AG09309 (cell line): ENCODE measurements at places on chromosomes 2 and 18.

DNA sequence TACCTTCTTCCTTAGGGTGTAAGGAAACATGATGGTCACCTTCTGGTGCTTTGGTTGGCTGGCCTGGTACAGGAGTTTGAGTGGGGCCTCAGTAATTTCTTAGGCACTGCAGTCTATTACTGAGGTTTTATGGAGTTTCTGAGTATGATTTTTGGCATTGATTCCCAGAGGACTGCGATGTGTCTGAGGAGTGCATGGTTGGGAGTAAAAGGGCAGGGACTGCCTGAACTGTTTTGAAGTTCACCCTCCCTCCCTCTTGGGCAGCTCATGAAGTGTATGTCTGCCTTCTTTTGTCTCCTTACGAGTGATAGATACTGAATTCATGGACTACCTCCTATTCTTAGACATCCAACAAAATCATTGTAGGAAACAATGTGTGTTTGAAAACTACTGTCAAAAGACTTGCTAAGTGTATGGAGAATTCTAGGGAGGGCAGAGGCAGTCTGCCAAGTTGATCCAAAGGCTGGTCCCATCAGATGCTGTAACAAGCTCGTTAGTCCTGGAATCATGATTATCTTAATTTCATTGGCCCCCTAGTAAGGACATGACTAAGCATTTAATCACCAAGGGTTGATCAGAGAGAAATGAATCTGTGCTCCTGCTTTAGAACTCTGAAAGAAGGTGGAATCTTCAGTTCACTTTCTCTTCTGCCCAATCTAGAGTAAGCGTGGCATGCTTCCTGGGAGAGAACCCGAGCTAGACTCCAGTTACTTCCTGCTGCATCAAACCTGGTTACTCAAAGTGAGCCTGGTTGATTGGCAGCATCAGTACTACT is 26.5 kb downstream of the LYPD6B start:
- peak; percentile 51 for DNase-seq

GRCh38 chr18:58451115-58451971 is 177.5 kb downstream of the ALPK2 start:
- DNase-seq = no peak

- no peak for DNase-seq
Observed at GRCh38 chr2:11669454-11670291, at the start of gene NTSR2. Gene NTSR2 (minus strand): TSS chr2:11670195. CDS start chr2:11670129, 66 bp downstream.

DNA sequence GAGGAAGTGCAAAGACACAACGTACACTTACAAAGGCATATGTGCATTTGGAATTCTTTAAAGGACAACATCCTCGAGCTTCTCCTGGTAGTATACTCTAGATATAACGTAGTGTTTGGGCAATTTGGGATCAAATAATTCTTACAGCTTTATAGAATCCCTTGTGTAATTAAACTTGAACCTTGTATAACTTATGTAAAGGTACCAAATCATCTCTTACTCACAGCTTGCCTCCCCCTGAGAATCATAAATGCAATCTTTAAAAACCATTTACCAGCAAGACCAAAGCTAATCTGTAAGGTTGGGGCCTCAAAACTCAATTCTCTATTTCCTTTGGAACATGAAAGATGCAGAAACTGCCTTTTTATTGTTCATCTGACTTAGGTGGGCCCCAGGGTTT is 12.2 kb upstream of the TNP1 start:
- no peak for DNase-seq

GRCh38 chr2:44970846-44971450 is 29.4 kb downstream of the SIX3 start:
- no peak for DNase-seq

GRCh38 chr2:21035974-21036707 is 7.7 kb downstream of the APOB start:
- DNase-seq = no peak

DNA sequence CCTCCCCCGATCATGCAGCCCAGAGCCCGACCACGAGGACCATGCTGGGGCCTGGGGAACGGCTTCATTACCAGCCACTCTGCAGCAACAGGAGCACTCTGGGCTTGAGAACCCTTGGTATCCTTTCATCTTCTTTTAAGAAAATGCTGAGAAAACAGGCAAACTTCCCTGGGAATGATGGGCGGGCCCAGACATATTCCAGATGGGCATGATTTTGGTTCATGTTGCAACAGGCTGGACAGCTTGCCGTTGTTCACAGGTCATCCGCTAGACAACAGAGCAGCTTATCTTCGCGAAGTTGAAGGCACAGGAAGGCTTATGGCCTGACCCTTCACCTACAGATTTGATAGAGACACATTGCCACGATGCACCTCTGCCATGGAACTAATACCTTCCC is 121.0 kb downstream of the KLHL29 start:
- DNase-seq = no peak

DNA sequence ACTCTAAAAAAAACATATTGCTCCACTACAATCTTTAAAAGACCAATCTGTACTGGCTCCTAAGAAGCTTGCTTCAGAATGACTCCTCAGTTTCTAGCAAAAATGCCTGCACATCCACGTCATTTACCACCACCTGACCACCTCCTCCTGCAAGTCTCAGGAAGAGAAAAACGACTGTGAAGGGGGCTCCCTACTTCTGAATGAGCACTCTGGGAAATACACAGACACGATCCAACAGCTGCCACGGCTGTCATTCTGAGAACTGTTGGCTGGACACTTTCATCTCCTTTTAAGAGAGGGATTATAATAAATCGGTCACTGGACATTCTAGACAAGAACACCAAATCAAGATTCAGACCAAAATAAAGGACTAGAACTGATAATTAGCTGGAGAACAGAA is 21.5 kb downstream of the EPG5 start:
- DNase-seq = no peak

DNA sequence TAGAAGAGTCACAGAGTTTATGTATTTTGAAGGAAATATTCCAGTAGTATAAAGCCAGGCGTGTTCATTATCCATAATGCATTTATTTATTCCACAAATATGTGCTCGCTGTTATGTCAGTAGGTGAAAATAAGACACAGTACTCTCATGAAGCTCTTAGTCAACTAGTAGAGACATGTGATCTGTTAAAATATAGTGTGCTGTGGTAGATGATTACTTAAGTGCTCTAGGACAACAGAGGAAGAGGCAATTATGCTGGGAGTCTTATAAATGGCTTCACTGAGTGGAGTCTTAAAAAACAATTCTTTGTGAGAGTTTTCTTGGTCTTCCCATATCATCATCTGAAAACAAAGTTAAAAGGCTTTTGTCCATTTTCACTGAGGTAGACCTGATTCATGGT is 457.3 kb downstream of the XIRP2 start:
- DNase-seq = no peak

- no peak for DNase-seq
Observed at GRCh38 chr2:6787376-6787775, 78.3 kb downstream of the CMPK2 start.

DNA sequence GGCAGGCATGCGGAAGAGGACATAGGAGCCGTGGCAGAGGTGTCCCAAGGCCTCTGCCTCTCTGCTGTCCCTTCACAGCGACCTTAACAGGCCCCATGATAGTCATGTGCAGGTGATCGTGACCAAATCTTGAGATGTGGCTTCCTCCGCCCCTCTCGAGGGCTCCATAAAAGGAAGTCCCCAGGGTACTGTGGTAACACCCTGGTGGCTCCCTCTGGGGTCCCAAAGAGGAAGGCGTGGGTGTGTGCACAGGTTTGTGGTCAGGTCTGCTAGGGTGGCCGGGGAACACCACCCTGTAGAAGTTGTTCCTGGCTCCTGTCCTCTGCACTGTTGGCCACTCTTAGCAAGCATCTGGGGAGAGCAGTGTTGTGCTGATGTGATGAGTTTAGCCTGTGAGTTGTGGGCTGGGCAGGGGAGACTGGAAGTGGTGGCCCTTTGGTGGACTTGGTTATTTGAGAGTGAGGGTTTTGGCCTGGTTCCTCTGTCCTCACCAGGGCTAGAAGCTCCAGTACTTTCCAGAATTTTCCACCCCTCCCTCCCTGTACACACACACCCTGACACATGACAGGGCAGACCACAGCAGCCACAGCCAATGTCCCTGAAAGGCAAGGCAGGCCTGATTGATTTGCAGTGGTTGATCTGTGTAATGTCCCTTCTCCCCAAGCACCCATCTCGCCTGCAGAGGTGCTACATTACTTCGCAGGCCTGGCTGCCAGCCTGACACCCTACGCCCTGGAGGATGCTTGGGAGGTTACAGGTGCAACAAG is 68.9 kb upstream of the BOD1L2 start:
- DNase-seq = no peak

DNA sequence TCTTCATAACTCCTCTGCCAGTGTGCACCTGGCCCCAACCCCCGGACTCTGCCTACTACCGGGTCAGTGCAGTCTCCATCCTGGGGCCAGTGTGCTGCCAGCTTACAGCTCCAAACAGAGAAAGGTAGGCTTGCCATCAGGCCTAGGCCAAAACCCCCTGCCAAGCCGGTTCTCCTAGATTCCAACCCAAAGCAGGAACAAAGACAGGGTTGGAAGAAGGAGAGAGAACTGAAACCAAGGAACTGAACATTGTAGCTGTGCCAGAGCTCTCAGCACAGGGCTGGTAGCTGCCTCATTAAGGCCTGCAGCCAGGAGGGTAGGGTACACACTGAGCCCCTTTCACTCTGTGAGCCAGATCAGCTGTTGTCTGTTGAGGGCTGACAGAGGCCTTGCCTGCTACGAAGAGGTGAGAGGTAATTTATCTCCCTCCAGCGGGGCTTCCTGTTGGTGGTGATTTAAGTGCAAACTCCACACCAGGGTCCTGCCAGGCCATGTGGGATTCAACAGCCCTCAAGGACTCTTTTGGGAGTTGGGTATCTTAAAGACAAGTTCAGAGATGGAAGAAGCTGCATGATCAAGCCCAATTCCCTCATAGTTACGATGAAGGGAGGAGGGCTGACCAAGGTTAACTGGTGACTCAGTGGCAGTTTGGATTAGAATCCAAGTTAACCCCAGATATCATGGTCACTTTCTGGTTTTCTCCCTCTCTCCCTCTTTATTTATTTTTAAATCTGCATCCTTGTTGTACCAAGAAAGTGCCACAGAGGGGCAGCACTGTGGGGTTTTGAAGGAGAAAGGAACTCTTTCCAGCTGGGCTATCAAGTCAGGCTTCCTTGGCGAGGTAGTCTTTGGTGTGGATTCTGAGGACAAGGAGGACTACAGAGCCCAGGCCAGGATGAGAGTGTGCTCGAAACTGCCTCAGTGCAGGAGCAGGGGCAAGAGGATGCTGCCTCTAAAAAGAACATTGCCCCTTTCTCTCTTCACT is 48.1 kb downstream of the CYRIA start:
- DNase-seq = no peak

GRCh38 chr18:22102953-22103646 is 66.3 kb upstream of the GATA6 start:
- no peak for DNase-seq

DNA sequence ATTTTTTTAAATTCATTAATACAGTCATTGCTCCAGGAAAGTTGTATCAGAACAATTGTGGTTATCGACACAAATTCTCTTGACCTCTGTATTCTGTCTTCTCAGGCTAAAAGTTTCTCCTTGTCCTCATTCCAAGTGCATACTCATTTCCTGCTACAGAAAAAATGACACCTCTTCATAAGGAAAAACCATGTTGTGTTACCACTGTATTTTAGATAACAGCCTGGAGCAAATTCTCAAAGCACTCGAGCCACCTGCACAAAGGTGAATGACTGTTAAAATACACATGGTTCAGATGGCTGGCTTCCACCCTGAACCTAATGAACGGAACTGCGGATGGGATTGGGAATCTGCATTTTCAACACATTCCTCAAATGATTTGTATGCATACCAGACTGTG is 586.5 kb downstream of the EPHA4 start:
- no peak for DNase-seq

GRCh38 chr2:46387886-46388515 is 90.8 kb downstream of the EPAS1 start:
- no peak for DNase-seq

DNA sequence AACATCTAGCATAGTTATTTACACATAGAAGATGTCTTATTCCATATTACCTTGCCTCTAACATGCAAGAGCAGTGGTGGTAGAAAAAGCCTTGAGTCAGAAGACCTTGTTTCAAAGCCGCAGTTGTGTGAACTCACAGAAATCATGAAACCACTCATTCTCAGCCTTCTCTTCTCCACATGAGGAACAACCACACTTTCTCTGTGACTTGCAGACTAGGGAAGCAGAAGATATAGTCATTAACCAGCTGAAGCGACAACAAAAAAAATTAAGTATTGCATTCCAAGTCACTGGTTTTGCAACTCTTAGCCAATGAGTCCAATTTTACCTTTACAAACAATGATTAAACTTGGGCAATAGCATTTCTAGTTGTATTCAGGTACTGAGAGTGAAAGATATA is 19.0 kb downstream of the TWSG1 start:
- no peak for DNase-seq

DNA sequence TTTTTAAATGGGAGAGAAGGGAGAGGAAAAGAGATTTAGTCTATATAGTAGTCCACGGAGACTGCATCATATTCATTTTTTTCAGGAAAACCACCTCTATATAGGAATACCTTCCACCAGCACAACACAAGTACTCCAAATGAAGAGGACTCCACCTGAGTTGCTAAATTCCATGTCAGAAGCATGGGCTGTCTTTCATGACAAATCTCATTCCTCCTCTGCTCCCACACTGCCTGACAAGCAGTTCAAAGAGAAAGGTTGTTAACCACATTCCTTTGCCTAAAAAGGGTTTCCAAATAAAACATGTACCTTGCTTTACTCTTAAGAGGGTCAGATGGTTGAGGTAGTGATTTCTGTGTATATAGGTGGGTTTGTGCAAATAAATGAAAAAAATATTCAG is 122.0 kb downstream of the TMEFF2 start:
- no peak for DNase-seq

DNA sequence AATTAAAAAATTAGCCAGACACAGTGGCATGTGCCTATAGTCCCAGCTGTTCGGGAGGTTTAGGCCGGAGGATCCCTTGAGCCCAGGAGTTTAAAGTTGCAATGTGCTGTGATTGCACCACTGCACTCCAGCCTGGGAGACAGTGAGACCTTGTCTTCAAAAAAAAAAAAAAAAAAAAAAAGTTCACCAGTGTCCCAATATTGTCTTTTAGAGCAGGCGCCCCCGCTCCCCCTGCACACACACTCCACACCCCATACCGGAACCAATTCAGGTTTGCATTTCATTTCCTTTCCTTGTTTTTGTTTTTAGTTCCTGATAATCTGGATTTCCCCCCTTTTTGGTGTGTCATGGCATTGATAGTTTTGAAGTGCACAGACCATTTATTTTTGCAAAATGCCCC is 10.4 kb downstream of the TMEM87B start:
- DNase-seq = no peak

DNA sequence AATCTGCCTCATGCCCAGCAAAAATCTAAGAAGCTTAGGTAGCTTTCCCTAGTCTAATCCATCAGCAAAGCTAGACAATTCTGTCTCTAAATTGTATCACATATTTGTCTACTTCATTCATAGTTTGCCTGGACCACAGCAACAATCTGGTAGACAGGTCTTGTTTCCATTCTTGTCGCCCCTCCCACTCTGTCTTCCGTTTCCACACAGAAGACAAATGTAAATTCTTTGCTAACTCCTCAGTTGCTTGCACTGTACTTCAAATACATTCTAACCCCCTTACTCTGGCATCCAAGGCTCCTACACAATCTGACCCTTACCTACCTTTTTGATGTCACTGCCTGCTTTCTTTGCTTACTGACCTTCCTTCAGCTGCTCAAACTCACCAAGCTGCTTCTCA is 40.1 kb downstream of the THUMPD2 start:
- DNase-seq = no peak
